Heart right ventricle (tissue), 16 donors: ENCODE measurements at places on chromosomes 7 and 10.

DNA sequence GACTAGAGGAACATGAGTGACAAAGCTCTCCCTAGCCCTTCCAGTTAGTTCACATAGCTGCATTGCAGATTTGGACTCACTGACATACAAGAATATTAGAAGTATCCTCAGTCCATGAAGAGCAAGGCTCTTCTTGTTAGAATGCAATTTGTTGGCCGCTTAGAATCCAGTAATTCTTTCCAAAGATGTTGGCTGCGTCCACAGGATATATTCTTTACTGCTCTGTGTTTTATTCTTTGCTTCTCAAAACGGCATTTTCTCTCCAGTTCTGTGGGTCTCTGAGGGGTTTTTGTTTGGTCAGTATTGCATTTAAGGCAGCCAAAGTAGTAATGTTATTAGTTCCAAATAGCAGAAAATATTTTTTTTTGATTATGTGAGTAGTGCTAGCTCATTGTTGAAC, 588.6 kb downstream of the DNAJB9 start:
- no peak for DNase-seq

DNA sequence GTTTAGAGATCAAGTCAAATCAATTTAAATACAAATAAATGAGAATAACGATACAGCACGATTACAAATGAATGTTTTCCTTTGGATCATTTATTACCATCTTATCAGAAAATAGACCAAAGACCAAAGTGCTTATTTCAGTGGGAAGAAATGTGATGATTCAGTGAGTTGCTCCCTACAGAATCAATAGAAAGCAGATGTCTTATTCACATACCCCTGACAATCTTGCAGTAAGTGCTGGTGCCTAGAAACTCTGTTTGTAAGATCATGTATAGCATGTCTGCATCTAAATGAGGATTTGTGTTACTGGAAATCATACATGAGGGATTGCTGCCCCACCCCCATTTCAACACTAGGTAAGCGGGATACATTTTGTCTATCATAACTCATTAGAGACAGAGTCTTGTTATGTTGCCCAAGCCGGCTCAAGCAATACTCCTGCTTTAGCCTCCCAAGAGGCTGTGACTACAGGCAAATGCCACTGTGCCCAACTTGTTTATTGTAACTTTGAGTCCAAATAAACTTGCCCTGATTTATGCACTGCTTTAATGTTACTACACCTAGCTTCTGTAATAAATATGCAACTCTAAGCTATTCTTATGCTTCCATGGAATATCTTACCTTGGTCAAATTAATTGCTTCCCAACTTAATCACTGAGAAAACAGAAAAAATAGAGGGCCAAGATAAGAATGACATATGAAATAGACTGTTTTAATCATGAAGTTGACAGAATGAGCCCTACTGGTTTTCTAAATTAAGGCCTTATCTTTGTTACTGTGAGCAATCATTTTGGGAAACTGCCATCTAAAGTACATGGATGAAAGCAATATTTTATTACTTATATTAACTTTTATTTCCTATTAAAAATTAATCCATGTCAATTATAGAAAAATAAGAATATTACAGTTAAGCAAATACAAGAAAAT, 82.5 kb downstream of the AHR start:
- DNase-seq, result no peak

DNA sequence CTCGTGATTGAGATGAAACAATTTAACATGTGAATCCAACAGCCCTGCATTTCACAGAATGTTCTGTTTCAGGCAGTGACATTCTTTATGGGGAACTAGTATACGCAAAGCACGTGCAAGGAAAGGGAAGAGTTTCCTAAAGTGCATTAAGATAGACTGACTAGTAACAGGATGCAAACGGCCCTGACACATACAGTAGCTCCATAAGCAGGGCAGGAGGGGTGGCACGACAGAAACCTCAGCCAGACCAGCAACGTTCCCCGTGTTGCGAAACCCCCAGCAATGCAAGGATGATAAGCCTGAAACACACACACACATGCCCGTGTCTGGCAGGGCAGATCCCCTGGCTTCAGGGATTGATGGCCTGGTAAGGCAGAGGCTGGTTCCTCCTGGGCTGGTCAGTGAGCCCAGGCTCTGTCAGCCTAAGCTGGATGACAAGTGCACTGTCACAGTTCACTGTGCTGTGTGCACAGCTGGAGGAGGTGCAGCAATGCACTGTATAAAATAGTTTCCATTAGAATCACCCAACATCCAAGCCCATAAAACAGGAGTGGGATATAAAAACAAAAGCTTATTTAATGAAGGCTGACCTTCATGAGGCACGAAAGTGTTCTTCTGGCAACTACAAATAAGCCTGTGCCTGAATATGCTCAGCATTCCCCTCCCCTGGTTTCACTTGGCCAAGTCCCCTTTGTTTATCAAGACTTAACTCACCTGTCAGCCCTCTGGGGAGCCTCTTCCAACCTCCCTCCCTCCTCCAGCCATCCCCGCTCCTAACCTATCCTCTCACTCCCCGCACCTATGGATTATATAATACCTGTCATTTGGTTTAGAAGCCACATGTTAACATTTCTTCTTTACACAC, 88.8 kb downstream of the GSAP start:
- DNase-seq, result peak; percentile 29

- peak; percentile 84 for DNase-seq
These were observed at the start of gene DENND10 for GRCh38 chr10:119103903-119104653. Gene DENND10 (plus strand): TSS chr10:119104113. CDS start chr10:119104143, 30 bp downstream.
